T follicular helper cell (primary cell): ENCODE measurements at places on chromosomes 12 and 14.

DNA sequence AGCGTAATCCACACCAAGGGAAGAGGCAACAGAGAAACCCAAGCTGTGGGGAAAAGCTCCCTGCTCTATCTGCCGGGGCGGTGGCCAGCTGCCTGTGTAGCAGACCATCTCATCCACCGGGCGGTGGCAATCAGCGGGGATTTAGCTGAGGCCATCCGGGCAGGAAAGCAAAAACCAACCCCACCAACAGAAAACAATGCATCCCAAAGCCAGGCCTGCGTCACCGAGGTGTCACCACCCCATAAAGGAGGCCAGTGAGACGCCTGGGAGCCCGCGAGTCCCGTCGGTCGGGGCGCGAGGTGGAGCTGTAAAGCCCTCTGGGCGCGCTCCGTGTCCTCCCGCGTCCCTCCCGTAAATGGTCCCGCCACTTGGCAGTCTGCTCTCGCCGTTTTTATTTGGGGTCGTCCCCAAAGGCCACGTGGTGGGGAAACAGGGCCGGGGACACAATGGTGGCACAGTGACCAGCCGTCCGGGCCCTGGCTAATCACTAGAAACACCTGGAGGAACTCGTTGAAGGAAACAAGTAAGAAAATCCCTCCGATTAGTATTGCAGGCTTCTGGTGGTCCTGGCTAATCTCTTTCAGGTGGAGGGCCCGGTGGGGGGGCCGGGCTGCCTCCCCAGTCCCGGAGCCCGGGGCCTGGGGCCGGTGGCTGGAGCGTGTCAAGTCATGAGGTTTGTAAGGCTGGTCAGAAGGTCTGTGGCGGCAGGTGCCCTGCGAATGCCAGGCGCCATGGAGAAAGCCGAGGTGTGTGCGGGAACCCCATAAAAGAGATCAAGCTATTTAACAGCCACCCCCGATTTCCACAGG, 94.7 kb upstream of the GSC start:
- no peak for DNase-seq

DNA sequence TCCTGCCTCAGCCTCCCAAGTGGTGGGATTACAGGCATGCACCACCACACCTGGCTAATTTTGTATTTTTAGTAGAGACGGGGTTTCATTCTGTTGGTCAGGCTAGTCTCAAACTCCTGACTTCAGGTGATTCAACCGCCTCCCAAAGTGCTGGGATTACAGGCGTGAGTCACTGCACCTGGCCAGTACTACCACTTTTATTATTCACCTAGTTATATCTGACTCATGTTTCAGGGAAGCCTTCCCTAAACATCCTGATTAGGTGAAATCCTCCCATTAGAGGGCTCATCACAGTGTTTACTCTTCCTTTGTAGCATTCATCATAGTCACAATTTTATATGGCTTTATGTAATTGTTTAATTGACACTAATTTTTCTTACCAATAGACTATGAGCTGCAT, 295.3 kb upstream of the SOX5 start:
- DNase-seq, result no peak

DNA sequence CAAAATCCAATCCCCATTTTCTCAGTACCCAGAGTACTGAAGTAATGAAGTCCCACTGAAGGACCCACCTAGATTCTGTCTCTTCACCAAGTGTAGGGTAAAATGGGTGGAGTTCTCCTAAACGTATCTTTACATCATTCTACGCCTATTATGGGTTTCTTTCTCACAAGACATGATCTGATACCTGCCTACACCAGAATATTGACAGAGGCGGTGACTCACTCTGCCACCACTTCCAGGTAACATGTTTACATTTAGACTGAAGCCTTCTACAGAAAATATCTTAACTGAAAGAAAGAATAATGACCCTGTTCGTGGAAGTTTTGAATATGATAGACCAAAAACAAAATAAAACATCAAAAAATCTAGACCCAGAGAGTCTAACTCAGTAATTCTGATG, 89.8 kb downstream of the BTG1 start:
- DNase-seq, result peak; percentile 49

- DNase-seq, result no peak
Measured at GRCh38 chr14:34099635-34100034, 148.8 kb upstream of the EGLN3 start.

DNA sequence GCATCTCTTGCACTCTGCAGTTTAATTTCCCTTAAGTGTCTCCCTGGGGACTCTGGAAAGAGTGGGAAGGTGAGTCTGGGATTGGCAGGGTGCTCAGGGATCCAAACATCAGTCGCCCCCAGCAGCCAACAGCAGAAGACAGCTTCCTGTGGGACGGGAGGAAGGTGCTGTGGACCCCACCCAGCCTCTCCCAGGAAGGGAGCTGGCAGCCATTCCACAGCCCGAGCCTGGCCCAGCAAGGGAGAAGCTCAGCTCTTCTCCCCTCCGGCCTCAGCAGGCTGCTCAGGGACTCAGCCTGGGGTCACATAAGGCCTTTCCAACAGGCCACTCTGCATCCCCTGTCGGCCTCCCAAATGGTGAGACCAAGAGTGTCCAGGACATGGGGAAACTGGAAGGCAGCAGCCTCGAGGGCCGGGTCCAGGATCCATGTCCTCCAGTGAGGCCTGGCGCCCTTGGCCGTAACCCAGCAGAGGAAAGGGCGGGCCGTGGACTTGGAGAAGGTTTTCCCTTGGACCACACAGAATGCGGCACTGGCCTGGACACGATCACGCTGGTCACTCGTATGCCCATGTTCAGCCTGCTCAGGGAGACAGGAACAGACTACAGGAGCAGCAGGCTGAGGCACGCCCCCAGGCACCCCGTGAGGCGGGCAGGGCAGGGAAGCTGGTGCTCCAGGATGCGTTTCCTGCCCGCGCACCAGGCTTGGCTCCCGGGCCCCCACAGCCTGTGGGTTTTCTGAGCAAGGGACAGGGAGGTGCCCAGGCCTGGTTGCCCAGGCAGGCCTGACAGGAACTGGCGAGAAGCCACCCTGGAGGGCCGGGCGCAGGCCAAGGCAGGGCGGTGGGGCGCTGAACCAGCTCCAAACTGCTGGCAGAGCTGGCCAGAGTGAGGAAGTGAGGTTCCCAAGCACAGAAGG, 3.5 kb downstream of the XRCC3 start:
- no peak for DNase-seq

DNA sequence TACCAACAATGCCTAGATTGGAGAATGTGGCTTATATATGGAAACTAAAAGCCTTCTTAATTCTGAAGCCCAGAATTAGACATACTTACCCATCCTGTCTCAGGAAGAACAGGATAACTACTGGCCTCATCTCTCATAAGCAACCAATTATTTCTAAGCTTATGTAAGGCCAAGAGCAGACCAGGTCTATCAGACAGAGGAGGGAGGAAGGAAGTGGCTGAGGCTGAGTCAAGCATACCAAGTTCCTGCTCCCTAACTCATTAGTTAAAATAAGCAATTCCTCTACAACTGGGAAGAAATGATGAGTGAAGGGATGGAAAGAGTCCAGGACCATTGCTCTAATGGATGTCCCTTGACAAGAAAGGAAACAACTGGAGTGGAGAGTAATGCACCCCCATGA, 27.0 kb upstream of the INSM2 start:
- no peak for DNase-seq

DNA sequence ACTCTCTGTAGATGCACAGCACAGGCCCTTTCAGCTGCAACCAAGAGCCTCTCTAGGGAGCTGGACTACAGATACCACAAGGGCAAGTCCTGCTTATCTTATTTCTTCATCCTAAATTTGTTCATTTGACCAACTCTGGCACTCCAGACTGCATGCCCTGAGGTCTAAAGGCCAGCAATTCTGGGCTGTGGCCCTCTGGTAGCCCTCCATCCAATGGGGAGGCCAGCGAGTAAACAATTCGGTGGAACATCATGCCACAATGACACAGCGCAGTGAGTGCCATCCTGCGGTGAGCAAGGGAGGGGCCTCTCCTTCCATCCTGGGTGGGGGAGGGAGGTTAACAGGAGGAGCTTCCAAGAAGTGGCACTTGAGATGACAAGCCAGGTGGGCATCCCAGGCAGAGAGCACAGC, 652 bp upstream of the SELPLG start:
- DNase-seq, result no peak

- DNase-seq, result no peak
Measured at GRCh38 chr14:104217486-104218360, 79.3 kb downstream of the KIF26A start.

- DNase-seq, result no peak
Measured at GRCh38 chr14:49957089-49957852, 64.4 kb downstream of the ARF6 start.

DNA sequence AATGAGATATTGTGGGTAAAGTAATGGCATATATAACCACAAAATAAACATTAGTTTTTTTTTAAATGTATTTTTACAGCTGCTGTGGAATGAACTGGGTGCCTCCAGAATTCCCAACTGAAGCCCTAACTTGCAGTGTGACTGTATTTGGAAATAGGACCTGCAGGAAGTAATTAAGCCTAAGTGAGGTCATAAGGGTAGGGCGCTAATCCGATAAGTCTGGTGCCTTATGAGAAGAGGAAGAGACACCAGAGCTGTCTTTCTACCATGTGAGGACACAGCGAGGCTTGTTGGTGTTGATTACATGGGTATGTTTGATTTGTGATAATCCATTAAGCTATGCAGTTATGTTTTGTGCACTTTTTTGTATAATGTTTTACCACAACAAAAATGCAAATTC, 136.8 kb downstream of the TPH2 start:
- DNase-seq, result no peak

GRCh38 chr14:44030831-44031383, 476.2 kb downstream of the FSCB start:
- DNase-seq, result no peak

DNA sequence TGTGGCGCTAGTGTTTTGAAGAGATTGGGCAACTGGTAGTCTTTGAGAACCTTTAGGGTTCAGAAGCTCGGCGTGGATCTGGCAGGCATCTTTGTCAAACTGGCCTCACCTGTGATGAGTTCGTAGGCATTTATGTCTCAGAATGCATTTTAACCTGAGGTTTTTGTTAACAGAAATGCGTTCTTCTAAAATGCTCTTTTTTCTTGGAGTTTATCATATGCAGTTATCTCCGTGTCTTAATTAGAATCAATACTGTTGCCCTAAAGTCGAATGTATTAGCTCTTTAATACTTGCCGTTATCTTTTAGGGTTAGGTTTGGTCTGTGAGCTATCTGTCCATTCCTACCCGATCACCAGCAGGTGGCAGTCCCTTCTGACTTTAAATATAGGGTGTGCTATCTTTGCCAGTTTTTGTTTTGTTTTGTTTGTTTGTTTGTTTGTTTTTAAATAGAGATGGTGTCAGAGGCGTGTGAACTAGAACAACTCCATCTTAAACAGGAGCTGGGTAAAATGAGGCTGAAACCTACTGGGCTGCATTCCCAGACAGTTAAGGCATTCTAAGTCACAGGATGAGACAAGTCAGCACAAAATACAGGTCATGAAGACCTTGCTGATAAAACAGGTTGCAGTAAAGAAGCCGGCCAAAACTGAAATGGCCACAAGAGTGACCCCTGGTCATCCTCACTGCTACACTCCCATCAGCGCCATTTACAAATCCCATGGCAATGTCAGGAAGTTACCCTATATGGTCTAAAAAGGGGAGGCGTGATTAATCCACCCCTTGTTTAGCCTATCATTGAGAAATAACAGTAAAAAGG, 1.4 kb downstream of the ATF1 start:
- DNase-seq, result peak; percentile 29

- DNase-seq, result no peak
Measured at GRCh38 chr12:103783744-103784664, 57.0 kb downstream of the NT5DC3 start.

- DNase-seq, result no peak
Measured at GRCh38 chr12:64083285-64084210, 138.5 kb downstream of the KICS2 start.

DNA sequence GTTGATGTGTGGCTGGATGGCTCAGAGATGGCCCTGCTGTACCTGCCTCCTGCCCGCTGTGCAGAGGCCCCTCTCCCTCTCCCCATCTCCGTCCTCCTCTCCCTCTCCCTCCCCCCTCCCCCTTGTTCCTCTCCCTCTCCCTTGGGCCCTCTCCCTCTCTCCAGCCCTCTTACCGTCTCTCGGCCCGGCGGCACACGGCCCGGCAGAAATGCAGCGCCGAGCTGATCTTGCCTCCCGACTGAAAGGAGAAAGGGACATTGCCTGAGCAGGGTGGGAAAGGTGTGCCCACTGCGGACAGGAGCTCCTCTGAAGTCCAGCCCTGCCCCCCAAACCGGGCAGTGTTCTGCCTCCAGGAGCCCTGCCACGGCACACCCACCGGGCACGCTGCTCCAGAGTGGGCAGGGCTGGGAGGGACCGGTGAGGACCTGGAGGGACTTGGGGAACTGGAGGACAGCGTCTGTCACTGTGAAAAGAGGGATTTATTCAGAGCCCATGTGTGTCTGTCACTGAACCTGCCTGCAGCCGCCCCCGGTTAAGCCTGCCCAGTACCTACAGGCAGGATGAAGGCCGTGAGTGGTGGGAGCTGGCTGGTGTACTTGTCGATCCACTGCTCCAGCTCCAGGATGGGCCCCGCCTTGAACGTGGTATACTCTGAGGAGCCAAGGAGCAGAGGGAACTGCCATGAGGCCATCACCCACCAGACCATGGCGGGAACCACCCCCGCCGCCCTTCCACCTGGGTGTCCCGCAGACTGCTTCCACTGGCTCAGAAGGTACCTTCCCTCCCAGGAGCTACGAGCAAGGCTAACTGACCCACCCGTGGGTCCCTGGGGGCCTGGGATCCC, 12.2 kb downstream of the MMAB start:
- no peak for DNase-seq

- no peak for DNase-seq
Measured at GRCh38 chr12:29843036-29843435, 59.3 kb upstream of the TMTC1 start.

DNA sequence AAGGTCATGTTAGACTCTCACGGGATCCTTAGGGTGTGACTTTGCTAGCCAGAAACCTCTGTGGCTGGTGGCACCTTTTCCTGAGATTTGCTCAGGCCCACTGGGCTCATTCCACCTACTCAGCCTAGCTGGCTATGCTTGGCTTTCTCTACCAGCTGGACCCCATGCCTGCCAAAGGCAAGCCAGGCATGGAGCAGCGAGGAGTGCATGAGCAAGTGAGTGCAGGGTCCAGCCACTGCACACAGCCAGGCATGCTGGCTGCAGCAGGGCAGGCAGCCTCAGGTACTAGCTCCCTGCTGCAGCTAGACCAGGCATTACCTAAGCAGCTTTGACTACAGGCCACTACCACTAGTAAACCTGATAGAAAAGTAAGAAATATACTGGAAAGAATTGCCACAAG, 29.7 kb upstream of the PAPLN start:
- no peak for DNase-seq

DNA sequence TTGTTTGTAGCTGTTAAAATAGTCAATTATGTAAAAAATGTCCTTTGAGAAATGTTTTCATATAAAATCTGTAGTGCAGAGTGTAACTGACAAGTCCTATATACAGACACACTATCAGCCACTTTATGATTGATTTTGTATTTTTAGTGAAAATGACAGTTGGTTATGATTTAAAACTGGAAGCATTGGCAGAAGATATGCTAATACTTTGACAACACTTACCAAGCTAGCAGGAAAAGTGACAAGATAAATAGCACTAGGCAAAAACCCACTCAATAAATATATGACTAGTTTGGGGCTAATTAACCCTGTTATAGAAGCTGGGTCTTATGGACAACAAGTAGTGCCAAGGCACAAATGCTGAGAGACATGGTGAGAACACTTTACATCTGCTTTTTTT, 772.9 kb upstream of the NOVA1 start:
- DNase-seq, result no peak
